ENCODE measurements at places on chromosomes 1 and 21.

- DNase-seq, result no peak
Measured at GRCh38 chr1:94672934-94673333, 131.4 kb upstream of the F3 start.

GRCh38 chr1:233016798-233017197 is 66.4 kb downstream of the NTPCR start:
- no peak for DNase-seq

DNA sequence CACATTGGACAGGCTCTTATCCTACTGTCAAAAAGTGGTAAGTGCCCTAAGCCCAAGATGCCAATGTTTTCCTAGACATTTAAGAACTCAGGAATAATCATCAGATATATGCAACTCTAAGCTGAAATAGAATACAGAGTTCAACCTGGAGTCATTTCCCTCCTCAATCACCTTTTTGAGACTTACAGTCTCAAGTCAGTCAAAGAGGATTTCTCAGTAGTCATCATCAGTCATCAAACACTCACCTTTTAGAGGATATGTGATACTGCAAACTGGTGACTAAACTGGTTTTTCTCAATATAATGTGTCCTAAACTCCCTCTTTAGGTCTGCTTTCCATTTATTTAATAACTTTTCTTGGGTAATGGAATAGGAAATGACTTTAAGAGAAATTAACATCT is 145.3 kb upstream of the ADAMTS5 start:
- no peak for DNase-seq

GRCh38 chr1:56397409-56397808 is 182.0 kb downstream of the PLPP3 start:
- DNase-seq, result no peak

DNA sequence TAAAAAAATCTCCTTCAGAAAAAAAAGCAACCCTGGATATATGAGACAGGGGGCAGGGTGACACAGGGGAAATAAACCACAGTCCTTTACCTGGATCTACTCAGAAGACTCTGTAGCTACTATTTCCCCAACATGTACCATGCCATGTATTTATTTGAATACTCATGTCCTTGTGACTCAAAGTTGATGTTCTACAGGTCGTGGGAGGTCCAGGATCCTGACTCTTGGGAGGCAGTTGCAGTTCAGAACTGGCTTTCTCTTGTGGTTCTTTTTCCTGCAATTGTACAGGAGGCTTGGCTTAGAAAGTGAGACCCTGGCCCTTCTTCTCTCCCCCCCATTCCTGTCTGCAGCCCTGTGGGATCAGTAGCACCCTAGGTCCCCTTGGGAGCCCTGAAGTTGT is 5.8 kb upstream of the IL24 start:
- DNase-seq, result no peak

DNA sequence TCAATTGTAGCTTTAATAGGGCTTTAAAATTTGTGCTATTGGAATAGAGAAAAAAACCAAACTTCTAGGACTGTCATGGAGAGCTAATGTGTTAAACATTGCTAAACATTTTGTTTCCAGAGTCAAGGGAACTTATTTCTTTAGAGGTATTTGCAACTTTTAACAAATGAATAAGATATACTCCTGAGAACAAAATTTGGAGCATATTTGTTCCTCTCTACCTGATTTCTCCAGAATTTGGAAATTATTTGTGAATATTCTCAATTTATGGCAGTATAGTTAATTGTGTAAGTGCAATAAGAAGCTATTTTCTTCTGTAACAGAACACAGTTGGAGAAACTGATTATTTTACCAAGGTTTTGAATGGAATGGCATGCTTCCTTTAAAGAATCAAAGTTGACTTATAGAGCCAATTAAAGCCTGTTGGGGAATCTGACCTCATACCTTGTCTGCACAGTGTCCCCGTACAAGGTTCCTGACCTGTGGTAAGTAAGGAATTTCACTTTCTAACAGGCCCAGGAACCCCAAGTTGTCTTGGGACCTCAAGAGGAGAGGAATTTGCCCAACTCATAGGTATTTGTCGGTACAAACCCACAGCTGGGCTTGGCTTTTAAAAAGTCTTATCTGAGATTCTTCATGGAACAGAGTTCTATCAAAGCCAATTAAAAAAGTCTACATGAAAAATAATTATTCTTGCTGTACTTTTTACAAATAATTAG is 72.6 kb upstream of the CSF1 start:
- DNase-seq, result no peak

GRCh38 chr1:112991402-112992120 is 35.6 kb upstream of the SLC16A1 start:
- DNase-seq, result no peak

DNA sequence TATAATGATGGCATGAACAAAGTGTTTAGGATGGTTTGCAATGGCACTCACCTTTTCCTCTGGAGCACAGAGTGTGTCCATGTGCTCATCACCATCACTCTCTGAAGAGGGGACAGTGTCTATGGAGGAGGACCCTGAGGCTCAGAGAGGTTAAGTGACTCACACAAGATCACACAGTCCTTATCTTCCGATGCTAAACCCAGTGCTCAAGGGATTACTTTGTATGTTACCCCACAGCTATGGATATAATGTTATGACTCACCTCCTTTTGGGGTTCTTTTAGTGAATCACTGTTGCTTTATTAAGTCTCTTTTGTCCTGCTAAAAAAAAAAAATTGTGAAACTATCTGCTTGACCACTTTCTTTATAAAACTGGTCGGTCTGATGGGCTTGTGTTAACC is 67.6 kb downstream of the TENT5C start:
- DNase-seq, result no peak

DNA sequence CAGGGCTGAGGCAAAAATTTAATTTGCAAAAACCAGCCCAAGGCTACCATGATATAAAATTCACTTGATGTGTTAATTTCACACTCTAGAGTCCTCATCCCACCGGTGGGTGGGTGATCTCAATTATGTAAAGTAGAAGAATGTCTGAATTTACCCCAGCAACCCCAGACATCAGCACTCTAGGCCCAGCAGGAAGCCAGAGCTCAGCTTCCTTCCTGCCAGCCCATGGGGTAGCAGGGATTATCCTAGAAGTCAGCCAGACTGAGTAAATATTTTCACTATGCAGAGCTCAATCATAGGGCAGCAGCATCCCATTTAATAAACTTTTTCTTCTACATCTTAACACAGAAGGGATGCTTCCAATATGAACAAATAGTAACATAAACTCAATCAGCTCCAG is 71.0 kb downstream of the SIPA1L2 start:
- DNase-seq, result no peak

DNA sequence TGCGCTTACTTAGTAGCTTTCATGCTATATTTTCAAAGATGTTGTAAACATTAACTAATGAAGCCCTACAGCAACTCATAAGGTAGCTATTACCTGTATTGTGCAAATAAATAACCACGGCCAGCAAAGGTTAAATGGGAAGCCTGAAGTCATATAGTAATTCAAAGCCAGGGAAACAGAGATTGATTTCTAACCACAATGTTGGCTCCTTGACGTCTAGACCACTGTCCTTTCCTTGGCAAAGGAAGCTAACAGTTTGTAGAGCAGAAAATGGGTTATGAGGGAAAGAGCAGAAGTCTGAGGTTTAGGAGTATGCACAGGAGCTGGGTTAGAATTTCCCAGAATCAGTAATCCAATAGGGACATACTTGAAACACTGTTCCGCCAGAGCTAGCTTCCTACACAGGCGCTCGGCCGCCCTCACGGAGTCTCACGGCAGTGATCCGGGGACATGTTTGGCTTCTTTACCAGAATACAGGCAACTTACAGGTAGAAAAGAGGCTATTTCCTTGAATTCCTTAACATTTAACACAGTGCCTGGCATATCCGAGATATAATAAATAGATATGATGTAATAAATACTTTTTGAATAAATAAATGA is 298.8 kb upstream of the LYPLAL1 start:
- no peak for DNase-seq

GRCh38 chr1:159554696-159555095 is 18.9 kb upstream of the OR10J5 start:
- no peak for DNase-seq

DNA sequence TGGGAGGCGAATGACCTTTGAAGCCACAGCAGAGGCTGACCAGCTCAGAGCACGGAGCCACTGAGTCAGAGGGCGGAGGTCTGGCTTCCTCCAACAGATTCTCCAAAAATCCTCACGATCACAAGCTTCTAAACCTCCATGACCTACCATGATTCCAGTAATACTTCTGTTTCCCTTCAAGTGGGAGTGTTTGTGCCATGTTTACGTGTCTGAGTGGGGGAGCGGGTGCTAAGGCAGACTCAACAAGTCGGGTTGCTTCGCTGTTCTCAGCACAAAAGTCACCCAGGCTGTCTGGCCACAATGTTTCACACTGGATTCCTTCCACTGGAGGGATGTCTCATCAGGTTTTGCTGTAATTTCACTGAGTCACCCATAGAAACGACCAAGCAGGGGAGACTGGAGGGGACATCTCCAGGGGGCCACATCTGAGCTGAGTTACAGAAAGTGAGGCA is 86.2 kb downstream of the SLC66A1 start:
- DNase-seq, result no peak

DNA sequence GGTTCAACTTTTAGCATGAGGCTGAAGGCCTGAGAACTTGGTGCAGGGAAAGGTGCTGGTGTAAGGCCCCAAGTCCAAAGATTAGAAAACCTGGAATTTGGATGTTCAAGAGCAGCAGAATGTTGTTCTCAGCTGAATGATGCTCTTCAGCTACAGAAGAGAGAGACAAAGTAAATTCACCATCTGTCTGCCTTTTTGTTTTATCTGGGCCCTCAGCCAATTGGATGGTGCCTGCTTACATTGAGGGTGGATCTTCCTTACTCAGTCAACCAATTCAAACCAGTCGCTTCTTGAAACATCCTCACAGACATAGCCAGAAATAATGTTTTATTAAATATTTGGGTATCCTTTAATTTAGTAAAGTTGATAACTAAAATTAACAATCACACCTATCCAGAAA is 748.2 kb upstream of the ADAMTS5 start:
- DNase-seq, result no peak

DNA sequence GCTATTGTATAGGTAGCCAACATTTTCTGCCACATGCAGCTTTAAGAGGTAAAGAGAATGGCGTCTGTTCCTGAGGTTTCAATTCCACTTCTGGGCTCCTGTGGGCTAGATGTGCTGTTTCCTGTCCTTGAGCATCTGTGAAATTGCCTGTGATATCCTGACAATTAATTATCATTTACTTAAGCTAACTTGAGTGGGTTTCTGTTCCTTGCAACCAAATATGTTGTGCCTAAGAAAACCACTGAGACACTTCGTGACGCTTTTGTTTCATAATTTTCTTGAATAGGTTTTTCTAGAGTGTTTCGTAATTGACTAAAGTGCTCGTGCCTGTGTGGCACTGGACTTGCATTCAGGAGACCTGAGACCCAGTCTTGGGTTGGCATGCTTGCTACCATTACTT is 127.3 kb upstream of the POU3F1 start:
- DNase-seq, result peak; percentile 41

GRCh38 chr1:23466423-23466989 is 17.5 kb downstream of the ASAP3 start:
- no peak for DNase-seq

- DNase-seq, result no peak
Measured at GRCh38 chr1:240033406-240033805, 58.3 kb upstream of the FMN2 start.

DNA sequence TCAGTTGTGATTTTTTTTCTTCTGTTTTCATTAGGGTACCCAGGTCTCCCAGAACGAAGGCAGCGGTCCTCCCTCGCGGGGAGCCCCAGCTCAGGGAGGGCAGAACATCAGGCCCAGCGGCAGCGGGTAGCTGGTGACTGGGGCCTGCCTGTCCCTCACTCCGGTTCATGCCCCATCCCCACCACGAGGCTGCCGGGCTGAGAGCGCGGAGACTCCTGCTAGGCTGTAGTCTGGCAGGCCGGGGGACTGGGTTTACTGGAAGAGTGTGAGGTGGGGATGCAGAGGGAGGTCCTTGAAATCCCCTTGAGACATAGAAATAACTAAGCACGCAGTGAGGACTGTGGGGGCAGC is 10.5 kb downstream of the BRINP2 start:
- DNase-seq, result no peak

GRCh38 chr1:163875200-163875926 is 553.6 kb downstream of the NUF2 start:
- no peak for DNase-seq

DNA sequence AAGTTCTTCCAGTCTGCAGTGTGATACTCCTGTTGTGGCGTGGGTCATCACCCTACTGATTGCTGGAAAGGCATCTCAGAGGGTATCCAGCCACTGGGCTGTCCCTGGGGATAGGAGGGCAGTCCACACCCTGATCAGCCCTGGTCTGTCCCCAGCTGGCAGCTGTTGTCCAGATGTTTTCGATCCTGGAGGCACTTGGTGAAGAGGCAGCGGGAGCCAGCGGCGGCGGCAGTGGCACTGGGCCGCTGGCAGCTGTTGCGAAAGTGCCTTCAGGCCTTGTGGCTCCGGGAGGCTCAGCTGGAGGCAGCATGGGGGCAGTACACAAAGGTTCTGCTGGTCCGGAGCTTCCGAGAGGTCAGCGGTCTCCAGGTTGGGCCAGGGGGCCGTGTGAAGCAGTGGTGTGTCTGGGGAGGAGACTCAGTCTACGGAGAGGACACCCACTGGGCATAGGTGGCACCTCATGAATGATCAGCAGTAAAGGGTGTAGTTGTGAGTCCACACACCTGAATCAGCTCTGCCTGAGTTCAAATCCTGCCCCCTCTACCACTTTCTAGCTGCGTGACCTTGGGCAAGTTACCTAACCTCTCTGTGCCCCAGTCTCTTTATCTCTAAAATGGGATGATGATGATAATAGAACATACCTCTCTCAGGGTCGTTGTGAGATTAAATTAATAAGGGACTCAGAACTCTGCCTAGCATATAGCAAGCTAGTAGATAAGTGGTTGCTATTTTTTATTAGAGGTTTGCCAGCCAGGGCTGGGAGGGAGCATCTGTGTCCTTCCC is 6.1 kb downstream of the C1orf167 start:
- no peak for DNase-seq

- DNase-seq, result no peak
Measured at GRCh38 chr1:216020743-216021345, 402.4 kb downstream of the USH2A start.

DNA sequence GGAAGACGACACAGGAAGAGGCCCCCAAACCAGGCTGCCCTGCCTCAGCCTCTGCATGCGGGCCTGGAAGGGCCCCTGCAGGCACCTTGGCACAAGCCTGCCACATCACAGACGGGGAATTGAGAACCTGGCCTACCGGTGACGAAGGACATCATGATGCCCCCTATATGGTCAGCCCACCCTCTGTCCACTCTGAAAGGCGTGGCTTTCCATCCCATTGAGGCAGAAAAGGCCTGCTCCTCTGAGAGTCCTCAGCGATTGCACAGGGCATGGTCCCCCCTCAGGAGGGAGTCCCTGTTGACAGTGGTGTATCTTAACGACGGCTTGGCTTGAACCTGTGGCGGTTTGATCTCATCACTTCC is 11.4 kb downstream of the KRTAP10-1 start:
- no peak for DNase-seq

DNA sequence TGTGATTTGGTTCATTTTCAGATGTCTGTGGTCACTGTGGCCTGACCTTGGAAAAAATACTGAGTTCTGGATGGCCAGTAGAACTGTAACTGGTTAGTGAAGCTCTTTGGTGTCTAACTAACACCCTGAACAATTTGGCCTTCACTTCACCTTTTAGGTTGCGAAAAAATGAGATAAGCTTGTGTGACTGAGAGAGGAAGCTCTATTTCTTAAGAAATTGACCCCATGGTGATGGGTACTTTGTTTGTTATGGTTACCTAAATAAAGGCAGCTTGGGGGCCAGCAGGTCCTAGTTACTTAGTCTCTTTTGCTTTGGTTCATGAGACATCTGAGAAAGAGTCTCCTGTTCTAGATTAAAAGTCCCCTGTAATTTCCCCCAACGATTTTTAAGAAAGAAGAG is 181.6 kb downstream of the ZNF326 start:
- no peak for DNase-seq
